DMS79 treated with DMSO at 0.1 percent for 48 hours (cell line): ENCODE measurements at places on chromosomes 6 and 20.
A peak's percentile ranks its signal among the peaks of the same experiment; 100 is the strongest.

GRCh38 chr6:83885984-83886383 lies 26.5 kb downstream of the CYB5R4 start:
- DNase-seq = no peak

DNA sequence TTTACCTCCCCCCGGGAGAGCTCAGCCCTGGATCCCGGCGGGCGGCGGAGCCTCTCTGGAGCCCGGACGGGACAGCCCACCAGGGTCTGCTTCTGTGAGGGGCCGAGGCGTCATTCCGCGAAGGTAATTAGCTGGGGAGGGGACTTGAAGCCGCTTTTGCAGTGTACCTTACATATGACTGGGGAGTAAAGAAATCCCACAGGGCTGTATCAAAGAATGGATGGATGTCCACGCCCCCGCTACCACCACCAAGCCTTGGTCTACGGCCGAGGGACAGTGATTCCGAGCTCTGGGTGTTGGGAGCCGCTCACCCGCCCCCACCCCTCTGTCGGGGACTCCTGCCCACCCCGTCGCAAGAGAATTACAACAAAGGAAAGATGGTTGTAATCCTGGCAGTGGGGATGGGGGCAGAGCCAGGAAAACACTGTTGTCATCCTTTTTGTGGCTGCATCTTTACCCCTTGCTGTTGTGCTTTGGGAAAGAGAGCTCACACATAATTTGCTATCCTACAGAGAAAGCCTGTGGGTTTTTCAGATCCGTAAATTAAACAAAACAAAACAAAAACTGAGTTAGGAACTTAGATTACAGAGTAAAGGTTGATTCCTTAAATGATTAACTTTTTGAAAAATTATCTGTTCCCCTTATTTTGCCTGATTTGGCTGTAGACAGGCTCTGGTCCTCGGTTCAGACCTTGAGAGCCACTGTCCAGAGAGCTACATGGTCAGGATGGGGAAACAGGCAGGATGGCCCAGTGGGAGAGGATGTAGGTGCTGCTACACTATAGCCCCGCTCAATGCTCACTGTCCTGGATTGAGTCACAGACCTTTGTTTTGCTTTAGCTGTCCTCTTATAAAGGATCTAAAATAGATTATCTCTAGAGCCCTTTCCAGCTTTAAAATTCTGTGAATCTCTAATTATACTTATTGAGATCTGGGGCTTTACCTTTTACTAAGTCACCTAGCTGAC lies 997 bp upstream of the FBXO30 start:
- peak; percentile 39 for DNase-seq

- no peak for DNase-seq
These were observed 187.2 kb downstream of the FOXC1 start for GRCh38 chr6:1796706-1797529.

DNA sequence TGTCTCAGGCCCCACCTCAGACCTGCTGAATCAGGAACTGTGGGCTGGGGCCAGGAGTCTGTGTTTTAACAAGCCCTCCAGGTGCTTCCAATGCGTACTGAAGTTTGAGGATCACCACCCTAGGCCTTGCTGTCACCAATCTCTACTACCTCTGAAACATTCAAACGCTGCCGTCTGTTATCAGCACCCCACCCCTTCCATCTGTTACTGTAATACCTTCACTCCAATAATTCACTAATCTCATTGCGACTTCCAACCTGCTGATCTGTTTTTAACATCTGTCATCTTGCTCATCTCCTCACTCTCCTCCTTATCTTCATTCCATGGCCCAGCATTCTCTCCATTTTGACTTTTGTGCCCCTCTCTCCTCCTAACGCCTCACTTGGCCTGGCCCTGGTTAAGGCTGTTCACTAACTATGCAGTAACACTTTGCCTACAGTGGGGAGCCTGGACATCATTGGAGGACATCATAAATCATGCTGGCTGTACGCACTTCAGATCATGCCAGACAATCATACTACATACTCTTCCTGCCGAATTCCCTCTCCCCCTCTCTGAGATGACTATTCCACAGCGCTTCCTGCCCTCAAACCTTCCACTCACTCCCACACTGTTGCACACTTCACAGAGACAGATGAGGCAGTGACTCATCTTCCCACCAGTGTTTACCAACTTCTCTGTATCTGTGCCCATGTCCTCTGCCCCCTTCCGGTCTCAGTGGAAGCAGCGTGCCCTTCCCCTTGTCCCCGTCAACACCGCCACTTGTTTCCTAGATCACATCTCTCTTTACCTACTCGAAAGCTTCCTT lies 3.0 kb upstream of the GUCA1B start:
- DNase-seq = no peak

DNA sequence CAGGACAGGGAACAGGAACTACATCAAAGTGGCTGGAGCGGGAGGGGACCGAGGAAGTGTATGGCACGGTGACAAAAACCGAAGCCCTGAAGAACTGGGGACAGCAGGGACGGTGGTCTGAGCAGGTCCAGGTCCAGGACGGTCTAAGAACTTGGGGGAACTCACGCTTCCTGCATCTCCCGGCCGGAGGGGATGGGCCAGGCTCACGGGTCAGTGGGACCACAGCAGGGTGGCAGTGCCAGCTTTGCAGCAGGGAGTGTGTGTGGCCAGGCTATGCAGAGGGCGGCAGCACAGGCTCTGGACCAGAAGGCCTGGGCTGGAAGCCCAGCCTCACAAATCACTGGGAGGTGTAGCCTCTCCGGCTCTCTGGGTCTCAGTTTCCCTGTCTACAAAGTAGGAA lies 123.8 kb downstream of the BMP7 start:
- no peak for DNase-seq

DNA sequence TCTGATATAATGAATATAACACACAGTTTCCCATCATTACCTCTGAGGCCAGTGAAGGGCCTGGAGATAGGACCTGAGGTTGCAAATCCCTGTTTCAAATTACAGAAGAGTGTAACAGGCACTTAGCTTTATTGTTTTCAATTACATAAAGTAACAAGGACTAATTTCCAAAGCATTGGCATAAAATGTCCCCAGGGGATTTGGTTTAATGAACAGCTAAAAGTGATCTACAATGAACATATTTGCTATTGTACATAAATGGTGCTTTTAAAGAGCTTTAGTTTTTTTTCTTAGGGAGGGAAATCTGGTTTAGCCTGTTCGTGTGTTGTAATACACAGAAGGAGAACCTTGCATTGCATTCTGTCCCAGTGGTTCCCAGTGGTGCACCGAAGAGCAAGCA lies 54.4 kb downstream of the HMGN3 start:
- DNase-seq = peak; percentile 92

DNA sequence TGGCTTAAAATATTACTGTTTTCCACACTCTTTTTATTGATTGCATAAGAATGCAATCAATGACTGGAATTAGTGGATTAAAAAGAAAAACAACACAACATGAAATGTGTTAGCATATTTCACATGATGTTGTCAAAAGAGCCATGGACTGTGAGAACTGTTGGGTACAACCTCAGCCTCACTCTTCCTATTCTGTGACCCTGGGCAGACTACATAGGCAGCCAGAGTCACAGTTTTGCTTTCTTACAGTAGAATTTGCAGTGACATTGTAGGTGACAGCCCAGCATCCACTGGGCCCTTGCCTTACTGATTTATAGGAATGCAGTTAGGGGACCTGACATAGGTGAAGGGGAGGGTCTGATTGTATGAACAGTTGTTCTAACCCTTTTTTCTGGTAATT lies 471.4 kb upstream of the SLC35B3 start:
- no peak for DNase-seq

- peak; percentile 34 for DNase-seq
These were observed 9.3 kb upstream of the ID1 start for GRCh38 chr20:31595654-31596411.

GRCh38 chr20:57667924-57668782 lies 41.7 kb downstream of the PMEPA1 start:
- no peak for DNase-seq

- DNase-seq = no peak
These were observed 16.8 kb upstream of the RBM38 start for GRCh38 chr20:57374343-57374930.

DNA sequence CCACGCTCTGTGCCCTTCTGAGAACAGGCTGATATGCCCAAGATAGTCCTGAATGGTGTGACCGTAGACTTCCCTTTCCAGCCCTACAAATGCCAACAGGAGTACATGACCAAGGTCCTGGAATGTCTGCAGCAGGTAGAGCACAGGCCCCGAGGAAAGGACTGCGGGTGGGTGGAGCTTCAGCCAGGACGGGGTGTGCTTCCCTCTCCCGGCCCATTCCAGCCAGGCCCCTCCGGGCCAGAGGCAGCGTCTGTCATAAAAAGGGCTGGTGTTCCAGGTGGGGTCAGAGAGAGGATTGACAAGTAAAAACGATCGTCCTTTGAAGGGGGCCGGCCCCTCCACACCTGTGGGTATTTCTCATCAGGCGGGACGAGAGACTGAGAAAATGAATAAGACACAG lies 1.3 kb downstream of the RTEL1 start:
- no peak for DNase-seq

- DNase-seq = peak; percentile 39
These were observed 1.8 kb downstream of the GSTA4 start for GRCh38 chr6:52992980-52993920.

- no peak for DNase-seq
These were observed 24.7 kb upstream of the ELMO2 start for GRCh38 chr20:46430921-46431712.

DNA sequence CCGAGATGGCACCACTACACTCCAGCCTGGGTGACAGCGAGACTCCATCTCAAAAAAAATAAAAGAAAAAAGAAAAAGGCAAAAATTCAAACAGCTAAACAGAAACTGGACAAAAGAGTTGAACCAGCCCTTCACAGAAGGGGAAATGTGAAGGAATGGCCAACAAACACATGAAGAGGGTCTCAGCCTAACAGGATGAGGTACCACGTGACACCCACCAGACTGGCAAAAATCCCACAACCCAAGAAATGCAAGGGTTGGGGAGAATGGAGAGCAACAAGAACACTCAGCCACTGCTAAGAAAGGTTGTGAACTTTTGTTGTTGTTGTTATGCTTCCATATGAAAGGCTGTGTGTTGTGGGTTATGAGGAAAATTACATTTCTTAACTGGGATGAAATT lies 357.7 kb downstream of the PREX1 start:
- DNase-seq = no peak

- peak; percentile 10 for DNase-seq
These were observed 103.0 kb downstream of the EDN3 start for GRCh38 chr20:59403261-59403961.

- no peak for DNase-seq
These were observed 169.7 kb upstream of the GGTLC1 start for GRCh38 chr20:24158281-24158680.

GRCh38 chr6:30002871-30003270 lies 58.2 kb upstream of the POLR1H start:
- no peak for DNase-seq

DNA sequence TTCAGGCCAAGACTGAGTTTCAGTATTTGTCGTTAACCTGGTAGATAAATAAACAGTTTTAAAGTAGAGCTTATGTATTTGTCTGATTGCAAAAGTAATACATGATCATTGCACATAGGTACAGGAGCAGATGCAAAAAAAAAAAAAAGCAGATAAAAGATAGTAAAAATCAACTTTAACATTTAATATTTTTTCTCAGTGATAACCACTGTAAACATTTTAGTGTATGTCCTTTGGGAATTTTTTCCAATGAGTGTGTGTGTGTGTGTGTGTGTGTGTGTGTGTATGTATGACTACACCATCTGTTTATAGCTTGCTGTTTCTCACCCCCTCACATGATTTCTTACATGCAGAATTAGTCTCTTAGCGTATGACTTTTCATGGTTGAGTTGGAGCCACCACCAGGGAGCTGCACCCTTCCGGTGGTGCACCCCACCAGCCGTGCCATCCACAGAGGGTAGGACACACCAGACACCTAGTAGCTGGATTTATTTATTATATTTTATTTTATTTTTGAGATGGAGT lies 26.3 kb downstream of the WRNIP1 start:
- no peak for DNase-seq

DNA sequence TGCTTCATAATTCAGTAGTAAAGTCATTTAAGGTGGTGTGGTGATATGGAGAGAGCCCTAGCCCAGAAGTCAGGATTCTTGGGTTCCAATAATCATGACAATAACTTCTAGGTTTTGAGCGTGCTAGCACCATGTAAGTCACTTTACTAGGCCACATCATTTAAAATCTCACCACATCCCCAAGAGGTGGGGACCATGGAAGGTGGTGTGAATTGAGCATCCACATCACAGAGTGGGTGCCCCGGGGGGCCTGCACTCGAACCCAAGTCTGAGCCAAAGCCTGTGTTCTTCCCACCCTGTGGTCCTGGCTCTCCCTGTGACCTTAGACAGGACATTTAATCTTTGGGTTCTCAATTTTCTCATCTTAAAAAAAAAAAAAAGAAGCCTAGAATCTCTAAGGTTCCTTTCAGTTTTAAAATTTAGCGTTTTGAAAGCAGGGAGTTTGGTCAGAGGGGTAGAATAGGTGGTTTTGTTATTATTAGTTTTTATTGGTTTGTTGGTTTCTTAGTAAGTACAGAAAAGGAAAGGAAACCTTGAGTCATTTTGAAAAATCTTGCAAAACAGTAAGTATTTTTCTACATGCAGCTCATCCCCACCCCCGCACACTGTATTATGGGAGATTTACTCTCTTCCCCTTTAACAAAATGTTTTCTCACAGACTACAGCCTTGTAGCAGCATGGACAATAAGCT lies 26.4 kb downstream of the ARMC2 start:
- DNase-seq = no peak

DNA sequence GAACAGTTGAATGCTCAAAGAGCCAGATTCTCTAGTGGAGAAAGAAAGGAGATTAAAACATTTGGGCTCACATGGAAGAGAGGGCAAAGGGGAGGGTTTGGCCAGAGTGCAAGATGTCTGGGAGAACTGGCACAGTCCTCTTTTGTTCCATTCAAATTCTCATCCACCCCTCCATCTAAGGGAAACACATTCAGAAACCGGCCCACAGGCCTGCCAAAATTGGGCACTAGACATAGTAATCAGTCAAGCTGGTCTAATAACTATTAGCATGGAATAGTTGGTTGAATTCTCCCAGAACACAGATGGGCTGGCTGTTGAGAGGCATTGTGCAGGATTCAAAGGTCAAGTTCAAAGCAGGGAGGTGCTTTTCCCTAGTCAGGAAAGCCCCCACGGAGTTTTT lies 341.4 kb upstream of the IRAK1BP1 start:
- DNase-seq = no peak

- DNase-seq = no peak
These were observed 23.5 kb downstream of the IGF2R start for GRCh38 chr6:159992366-159992765.

- DNase-seq = no peak
These were observed 4.0 kb upstream of the FOXF2 start for GRCh38 chr6:1385129-1386037.

- no peak for DNase-seq
These were observed 3.6 kb downstream of the EPB41L2 start for GRCh38 chr6:131059486-131059885.

GRCh38 chr20:16048876-16049275 lies 524.4 kb downstream of the KIF16B start:
- DNase-seq = no peak

GRCh38 chr6:151257985-151258445 lies 18.2 kb downstream of the AKAP12 start:
- no peak for DNase-seq

- DNase-seq = no peak
These were observed 11.7 kb downstream of the TFEB start for GRCh38 chr6:41723530-41724227.
